ENCODE measurements at places on chromosomes 6 and 20.

GRCh38 chr6:100657678-100658330, 193.1 kb upstream of the SIM1 start:
- peak; percentile 67 for DNase-seq

- DNase-seq: no peak
These were observed 187.1 kb downstream of the BCAS1 start for GRCh38 chr20:53883098-53883911.

DNA sequence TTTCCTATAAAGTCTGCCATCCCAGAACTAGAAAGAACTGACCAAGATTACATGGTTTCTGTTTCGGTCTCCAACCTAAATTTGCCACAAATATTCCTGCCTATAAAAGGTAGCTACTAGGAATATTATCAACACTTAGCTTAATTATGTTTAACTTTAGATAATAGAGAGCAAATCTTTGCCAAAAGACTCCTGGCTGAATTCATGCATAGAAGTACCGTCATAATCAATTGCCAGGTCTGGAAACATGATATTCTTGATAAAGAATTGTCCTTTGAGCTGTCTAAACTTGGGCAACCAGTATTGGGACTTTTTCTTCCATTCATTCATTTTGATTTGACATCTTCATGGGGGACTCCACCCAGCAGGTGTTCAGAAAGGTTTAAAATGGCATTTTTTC, 22.4 kb downstream of the CALHM6 start:
- no peak for DNase-seq

DNA sequence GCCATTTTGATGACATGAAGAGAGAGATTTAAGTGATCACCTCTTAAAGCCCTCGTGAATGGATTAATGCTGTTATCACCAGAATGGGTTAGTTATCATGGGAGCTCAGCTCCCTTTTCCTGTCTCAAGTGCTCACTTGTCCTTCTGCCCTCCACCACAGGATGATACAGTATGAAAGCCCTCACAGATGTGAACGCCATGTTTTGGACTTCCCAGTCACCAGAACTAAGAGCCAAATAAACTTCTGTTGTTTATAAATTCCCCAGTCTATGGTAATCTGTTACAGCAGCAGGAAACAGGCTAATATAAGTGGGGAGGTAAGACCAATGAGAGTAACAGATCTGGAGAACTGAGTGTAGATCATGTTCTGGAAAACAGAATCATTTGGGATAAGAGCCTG, 493.2 kb downstream of the CDKAL1 start:
- DNase-seq: no peak

DNA sequence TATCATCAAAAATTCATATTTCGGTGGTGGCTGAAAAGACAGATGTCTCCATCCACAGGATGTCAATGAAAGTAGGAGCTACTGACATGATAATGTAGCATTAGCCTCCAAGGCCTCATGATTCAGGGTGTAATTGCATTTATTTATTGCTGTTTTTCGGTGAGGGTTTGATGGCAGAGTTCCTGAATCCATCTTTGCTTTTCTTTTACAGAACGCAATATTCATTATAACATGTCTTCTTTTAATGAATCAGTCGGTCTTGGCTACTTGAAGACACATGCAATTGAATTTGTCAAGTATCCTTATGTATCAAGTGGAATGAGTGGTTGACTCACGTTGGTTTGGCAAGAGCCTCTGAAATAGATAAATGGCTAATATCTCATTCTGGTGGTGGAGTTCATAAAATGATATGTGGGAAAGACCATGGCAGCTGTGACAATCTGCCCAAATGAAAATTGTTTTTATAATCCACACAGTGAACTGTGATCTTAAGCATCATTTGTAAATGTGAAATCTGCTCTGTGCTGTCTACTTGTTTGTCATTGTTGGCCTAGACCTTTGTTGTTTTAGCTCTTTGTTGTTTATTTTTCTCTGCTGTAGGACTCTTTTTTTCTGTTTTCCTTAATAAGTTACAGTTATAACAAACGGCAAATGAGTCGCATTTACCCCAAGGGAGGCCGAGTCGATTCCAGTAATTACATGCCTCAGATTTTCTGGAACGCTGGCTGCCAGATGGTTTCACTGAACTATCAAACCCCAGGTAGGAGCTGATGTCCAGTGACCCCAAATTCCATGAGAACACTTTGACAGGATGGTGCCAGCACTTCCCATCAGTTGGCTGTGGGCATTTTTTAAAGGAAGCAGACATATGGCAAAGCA, 105.7 kb upstream of the LAMP5 start:
- DNase-seq: no peak

- no peak for DNase-seq
These were observed 255.0 kb upstream of the HTR1E start for GRCh38 chr6:86682297-86682696.

GRCh38 chr20:13264907-13265306, 43.8 kb downstream of the ISM1 start:
- no peak for DNase-seq

DNA sequence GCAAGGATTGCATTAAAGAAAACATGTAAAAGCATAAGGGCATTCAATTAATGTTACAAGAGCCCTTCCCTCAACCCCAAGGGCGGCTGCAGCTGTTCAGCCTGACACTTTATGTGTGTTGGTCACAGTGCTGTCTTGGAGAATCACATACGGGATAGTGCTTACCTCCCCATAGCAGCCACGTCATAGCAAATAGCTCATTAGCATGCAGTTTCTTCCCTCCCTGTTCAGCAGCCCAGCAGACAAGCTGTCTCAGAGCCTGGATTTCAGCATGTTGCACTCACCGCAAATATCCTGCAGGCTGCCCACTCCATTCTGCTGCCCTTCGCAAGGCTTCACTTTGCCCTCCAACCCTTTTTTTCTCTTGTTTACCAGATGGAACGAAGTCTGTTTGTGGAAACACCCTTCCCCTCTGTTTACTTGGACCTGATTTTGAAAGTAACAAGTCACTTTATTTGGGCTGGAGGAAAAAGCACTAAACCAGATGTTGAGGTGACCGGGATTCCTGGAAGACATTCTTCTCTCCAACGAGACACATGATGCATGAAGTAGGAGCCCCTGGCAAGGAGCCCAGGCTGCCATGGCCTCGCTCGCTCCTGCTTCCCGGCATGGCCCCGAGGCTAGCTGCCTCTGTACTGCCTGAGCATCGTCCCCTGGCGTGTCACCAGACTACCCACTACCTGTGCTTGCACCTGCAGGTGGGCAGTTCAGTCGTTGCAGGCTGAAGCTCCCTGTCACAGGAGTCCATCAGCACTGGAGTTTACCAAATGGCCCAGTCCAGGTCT, 151.6 kb upstream of the GMDS start:
- peak; percentile 29 for DNase-seq

- DNase-seq: no peak
These were observed 21.9 kb downstream of the TOP1 start for GRCh38 chr20:41050361-41051008.

DNA sequence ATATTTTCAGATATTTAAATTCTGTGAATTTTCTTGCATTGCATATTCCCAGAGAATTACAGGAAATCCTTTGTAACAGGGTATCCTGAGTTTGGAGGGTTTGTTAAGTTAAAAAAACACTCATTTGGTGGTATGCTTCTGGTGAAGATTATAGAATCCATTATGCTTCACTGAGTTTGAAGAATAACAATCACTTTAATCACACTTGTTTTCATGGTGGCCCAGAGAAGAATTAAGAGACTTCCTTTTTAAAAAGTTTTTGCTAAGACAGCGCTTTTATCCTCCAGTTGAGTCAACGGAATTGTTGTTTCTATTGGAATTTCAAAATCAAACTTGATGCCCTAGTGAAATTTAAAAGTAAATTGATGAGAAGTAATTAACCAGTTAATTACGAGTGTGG, 17.4 kb downstream of the PLEKHG1 start:
- DNase-seq: no peak

DNA sequence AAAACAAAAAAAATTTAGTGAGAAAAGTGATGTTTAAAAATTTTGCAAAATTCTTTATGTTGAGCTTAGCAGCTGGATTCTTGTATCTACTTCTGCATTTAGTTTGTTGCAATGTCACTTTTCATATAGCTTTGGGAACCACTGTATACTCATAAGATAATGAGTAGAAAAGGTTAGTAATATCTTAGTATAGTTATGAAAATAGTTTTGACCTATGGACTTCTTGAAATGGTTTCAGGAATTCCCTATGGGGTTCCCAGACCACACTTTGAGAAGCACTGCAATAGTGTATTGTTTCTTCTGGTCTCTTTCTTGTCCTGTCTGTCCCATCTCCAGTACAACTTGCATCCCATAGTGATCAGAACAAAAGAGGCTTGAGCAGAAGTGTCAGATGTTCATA, 29.4 kb downstream of the PPP1R16B start:
- DNase-seq: no peak

DNA sequence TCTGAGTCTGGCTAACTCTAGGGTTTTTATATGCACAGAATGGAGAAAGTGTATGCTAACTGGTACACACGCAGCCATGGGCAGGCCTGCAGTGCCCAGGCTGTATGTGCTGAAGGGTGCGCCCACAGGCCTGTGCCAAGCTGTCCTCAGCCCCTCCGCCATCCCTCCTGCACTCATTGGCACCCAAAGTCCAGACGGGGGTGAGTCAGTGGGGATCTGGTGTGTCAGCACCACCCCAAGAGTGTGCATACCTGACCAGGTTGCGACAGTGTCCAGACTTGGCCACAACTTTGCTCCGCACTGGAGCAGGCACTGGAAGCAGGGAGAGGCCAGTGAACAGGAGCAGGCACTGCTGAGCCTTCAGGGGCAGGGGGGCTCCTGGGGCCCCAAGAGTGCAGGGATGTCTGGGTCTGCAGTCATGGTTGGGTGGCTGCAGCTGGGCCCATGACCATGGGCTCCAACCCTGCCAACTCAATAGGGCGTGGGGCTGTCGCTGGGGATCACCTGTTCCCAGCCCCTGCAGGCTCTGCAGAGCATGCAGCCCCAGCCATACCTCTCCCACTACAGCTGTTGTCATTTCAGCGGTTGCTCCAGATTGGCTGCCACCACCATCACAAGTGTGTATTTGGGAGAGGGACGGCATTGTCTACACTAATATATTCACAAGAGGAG, 717.8 kb downstream of the EPHA7 start:
- DNase-seq: no peak

GRCh38 chr6:100808638-100809275, 72.4 kb downstream of the ASCC3 start:
- no peak for DNase-seq

DNA sequence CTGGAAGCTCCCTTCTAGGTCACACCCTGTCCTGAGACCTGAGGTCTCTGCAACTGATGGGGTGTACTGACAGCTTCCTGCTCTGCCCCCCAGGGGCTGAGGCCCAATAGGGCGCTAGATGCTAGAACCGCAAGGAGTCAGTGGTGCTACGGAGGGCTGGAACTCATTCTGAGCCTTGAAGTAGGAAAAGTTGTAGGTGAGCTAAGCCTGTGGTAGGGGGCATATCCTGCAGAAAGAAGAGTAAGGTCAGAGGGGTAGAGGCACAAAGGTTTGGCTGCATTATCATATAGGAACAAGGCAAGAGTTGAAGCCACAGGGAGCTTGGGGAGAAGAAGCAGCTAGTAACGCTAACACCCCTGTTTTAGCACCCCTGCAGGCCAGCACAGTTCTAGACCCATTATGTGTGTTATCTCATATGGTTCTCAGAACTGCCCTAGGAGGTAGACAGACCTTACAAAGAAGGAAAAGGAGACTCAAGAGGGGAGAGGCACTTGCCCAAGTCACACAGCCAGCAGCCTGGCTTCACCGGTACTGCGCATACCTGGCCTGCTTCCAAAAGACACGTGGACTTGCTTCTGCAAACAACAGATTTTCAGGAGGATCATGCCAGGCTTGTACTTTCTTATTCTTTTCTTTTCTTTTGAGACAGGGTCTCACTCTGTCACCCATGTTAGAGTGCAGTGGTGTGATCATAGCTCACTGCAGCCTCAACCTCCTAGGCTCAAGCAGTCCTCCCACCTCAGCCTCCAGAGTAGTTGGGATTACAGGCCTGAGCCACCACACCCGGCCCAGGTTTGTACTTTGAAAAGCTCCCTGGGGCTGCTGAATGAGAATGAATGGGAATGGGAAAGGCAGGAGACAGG, 156.1 kb downstream of the MRPL14 start:
- DNase-seq: no peak

GRCh38 chr6:2020909-2021308, 224.5 kb downstream of the GMDS start:
- DNase-seq: peak; percentile 34

GRCh38 chr6:133568970-133569889, 319.7 kb upstream of the TCF21 start:
- peak; percentile 25 for DNase-seq

- no peak for DNase-seq
These were observed 291.4 kb downstream of the CENPW start for GRCh38 chr6:126631363-126631762.

- DNase-seq: no peak
These were observed 22.7 kb downstream of the CFAP206 start for GRCh38 chr6:87430499-87430898.

- no peak for DNase-seq
These were observed 12.8 kb upstream of the ZNF217 start for GRCh38 chr20:53606364-53606985.

DNA sequence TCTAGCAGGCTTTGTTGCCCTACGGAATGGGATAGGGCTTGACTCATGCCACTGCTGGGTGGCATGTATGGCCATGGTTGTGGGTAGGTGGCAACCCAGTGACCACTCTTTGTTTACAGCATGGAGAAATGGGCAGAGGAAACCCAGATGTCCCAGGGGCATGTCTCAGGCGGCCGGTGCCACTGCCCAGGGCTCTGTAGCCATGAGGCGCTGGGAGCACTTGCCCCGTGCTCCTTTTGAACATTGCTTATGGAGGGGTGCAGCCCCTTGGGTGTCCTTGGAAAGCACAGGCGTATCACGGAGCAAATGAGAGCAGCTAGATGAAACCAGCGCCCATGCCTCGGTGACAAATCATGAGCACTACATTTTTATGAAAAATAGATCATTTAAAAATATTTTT, 212.5 kb upstream of the ECI2 start:
- DNase-seq: no peak

GRCh38 chr6:112232845-112233256, 21.5 kb downstream of the LAMA4 start:
- DNase-seq: no peak

- no peak for DNase-seq
These were observed 47.4 kb downstream of the PKIB start for GRCh38 chr6:122657601-122658000.

DNA sequence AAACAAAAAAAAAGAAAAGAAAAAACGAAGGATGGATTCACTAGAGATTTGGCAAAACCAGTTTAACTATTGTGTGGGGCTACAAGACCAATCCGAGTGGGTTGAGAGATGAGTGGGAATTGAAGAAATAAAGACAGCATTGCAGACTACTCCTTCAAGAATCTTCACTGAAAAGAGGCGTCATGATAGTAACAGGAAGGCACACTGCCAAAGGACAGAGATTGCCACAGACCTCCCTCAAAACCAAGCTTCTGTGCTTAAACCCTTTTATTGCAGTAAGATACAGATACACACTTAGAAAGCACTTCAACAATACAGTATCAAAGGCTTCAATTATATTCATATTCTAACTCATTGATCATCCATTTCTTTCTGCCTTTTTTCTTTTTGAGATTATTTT, 103.9 kb downstream of the IPCEF1 start:
- DNase-seq: no peak

GRCh38 chr6:39850736-39851297, 58.6 kb downstream of the DAAM2 start:
- peak; percentile 5 for DNase-seq
